ENCODE measurements at places on chromosomes 4 and X.

GRCh38 chr4:82710197-82710929 is 88.2 kb downstream of the SCD5 start:
- no peak for DNase-seq

DNA sequence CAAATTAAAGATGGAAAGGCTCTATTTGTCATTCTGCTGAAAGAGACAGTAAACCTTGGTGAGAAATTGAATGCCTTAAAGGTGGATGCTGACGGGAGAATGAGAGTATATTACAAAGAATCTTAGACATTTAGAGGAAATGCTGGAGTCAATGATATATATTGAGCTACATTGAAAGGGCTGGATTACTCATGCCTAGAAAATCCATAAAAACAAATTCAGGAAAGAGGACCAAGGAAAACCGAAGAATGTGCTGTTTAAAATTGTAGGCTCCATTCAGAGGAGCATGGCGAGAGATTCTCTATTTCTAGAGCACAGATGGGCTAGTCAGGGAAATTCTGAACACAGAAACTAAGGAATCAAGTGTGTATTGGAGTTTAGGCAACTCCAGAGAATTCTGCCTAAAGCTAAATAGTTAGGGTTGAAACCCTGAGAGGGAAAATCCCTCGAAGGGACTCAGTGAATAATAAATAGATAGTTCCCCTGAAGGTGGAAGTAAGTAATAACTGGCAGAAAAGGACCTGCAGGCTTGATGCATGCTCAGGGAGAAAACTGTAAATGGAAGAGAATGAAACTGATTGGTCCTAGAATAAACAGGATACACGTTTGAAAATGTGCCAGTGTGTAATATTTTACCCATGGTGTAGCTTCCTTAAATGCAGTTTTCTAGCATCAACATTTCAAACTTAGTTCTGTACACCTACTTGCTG is 1532.4 kb upstream of the TENM3 start:
- no peak for DNase-seq

DNA sequence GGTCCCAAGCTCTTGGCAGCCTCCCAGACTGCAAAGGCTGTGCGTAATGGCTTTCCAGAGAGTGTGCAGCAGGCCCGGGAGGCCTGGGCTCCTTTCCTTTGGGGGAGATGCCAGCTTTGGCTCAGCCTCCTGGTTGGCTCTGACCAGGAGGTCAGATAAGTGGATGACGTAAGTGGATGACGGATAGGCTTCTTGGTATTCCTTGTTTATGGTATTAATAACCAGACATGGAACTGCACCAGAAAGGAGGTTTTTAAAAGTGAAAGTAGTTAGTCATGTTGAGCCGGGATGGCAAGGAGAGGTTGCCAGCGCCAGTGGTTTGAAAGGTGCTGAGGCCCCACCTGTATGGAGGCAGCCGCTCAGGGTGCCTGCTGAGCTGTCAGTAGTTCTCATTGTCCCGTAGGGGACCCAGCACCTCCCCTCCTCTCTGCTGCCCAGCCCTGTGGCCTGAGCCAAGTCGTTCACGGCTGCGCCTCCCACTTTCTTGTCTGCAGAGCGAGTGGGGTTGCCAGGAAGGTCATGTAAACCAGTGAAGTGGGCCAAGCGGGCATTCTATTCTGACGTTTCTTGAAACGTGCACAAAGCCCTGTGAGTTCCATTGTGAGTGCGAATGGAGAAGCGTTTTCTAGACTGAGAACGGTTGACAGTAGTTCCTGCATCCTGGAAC is 28.7 kb upstream of the STOX2 start:
- DNase-seq: no peak

- no peak for DNase-seq
Measured at GRCh38 chrX:10028283-10029104, 61.3 kb downstream of the CLDN34 start.

GRCh38 chr4:123340381-123340701 is 56.3 kb upstream of the SPRY1 start:
- peak; percentile 53 for DNase-seq

DNA sequence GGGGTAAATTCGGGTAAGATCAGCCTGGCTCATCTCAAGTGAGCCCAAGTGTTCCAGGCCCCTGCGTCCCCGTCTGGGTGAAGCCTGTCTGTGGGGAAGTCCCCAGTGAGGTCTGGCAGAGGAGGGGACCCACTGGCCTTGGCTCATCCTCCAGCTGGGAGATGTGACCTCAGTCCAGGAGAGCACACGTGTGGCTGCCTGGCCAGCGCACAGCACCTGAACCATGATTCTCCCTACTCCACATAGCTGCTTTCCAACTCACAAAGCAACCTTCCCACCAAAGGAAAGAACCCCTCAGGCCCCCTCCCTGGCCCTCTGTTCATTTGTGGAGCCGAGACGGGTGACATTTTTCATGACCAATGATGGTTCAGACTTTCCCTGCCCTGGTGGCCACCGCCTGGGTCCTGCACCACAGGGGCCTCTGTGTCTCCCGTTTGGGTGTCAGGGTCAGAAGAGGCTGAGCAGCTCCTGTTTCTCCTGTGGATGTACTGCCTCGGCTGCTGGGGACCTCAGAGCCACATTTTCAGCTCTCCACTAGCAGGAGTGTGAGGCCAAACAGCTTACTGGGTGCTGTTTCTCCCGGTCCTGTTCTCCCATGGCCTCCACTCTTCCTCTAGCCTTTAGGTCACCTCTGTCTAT is 111.4 kb downstream of the CPZ start:
- no peak for DNase-seq

DNA sequence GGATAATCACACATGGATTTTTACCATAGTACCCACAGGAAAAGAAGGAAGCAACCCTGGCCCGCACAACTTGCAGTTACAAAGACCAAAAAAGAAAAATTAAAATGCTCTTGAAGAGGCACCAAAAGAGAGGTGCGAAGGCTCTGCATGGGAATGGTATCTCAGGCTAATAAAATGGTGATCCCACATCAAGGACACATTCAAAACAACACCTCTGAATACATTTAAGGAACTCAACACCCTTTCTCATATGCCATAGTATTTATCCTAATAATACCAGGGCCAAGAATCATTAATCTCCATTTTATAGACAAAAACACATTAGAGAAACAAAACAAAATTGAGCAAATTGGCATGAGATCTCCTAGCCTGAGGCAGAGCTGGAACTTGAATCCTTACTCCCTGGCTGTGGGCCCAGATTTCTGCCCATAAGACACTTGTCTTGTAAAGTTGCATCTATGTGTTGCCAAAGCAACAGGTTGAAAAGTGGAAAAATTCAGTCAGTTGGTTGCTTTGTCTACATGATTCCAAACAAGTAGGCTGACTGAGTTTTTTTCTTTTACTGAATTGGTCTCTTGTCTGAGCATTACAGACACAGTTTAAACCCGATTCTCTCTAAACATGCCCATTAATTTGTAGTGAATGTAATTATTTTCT is 33.5 kb downstream of the GUCY2F start:
- no peak for DNase-seq

DNA sequence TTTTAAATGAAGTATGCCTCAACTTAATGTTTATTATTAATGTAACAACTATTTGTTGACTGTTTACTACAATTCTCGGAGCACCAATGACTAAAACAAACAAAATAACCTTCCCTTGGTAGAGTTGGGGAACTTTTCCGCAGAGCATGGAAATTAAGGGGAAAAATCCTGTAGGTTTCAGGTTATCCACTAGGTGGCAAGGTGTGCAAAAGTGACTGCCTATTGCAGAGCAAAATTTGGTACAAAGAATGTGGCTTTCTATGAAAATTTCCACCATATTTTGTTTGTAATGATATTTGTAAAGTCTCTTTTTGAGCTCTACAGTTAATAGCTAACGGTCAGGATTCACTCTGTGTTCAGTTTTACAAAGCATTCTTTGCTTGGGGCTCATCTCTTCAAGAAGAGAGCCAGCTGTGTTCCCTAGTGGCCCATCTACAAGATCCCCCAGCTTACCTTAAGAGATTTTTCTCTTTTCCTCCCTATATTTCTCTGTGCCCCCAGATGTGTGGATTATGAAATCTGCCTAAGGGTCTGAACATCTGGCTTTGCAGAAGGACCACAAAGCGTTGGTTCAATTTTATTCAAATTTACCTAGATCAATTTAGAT is 61.1 kb downstream of the FBXO8 start:
- no peak for DNase-seq

DNA sequence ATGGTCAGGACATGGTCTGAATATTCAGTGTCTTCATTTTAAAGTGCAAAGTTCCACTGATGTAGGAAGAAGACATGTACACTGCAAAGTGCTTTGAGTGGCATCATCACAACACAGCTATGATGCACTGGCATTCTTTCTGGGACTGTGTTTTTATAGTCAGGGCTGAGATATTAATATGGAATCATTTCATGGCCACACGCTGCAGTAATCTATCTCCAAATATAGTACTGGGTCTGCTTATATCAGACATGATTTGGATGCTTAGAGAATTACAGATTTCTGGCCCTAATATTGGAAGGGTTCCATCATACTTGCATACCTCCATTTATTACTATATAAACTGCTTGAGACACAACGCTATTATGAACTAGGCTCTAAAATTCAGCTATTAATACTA is 1170.9 kb downstream of the NLGN4X start:
- no peak for DNase-seq

GRCh38 chrX:106201502-106202178 is 33.5 kb downstream of the PWWP3B start:
- no peak for DNase-seq

GRCh38 chrX:74383611-74384010 is 37.7 kb upstream of the SLC16A2 start:
- no peak for DNase-seq

- no peak for DNase-seq
Measured at GRCh38 chrX:108245462-108245861, 153.9 kb downstream of the ATG4A start.

DNA sequence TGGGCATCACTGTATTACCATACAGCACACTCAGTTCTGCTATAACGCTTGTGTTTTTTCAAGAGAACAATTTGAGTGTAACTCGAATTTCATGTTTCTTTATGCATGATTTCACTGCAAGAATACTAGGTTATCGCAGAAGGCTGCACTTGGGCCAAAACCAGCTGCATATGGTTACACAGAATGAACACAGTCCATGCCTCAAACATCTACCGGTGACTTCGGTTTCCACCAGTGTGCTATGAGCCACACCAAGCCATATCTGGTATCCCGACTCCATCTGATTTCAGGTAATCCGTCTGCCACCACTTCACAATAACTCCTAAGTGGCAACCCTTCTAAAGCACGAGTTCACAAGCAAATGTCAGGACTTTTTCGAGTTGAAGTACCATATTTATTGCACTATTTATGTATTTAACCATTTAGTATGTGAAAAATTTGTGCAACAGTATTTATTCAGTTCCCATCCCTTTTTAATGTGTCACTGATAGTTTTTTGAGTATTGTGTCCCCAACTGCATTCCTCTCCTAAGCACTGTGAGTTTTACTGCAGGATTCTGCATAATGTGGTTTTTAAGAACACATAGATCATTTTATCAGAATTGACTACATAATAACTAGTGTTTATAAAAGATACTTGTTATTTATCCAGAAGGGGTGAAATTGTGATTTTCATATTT is 111.8 kb downstream of the APBB2 start:
- no peak for DNase-seq

- no peak for DNase-seq
Measured at GRCh38 chr4:41144812-41145211, 69.5 kb downstream of the APBB2 start.

DNA sequence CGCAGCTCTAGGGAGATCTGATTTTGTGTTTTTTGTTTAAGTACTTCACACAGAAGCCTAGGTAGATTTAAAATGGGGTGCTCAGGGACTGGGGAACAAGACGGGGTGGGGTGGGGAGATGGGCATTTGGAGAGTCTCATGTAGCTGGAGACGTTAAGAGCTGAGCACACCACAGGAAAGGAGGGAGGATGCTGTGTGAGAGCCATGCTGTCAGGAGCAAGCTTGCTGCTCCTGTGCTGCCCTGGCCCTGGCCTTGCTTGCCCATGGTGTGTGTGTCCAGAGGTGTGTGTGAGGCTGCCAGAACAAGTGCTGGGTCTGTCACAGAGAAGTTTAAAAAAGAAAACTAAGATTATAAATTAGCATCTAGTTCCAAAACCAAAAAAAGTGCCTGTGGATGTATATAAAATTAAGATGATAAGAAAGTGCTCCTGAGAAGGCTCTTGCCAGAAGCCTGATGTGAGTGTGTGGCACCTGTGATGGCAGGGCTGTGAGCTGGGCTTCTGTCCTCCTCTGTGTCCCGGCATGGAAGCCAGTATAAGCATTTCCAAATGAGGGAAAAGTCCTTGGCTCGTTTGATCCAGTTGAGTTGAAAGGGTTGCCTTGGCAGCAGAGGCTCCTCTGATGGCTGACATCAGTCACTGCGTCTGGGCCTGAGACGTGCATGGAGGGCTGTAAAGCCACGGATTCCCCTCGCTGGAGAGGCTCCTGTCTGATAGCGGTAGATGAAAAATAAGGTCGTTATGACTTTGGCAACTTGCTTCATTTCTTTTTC is 63.5 kb downstream of the NELFA start:
- DNase-seq: no peak

DNA sequence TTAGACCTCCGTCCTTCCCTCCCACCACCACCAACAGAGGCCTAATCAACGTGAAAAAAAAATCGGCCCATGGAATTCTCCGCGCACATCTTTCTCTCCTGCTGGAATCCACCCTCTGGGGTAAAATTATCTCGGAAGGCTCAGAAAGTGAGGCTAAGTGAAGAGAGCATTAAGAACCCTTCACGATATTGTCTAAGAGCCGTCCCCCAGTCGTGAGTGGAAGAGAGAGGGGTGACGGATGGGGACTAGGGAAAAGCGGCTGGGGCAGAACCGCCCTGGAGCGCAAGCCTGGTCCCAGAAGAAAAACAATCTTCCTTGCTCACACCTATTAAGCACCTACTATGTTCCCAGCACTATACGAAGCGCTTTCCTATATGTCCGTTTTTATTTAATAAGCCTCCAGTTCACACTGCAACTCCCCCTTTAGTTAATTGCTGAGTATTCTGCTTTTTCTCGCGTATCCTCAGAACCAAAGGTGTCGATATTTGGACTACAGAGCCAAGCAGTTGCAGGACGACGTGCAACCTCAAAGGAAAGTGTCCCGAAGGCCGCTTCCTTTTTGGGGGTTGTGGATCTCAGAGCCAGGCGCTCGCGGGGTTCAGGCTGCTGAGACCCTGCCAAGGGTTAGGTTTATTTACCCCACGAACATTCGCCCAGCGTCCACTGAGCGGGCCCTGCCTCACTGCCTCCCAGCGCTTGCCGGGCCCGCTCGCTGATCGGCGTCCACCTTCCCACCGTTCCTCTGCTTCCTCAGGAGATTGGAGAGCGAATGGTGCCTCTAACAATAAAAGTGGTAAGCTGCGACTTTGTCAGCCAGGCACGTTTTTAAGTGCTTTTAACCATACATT is 889 bp downstream of the MGARP start:
- no peak for DNase-seq

- no peak for DNase-seq
Measured at GRCh38 chr4:20621476-20621875, 78.8 kb upstream of the PACRGL start.

- no peak for DNase-seq
Measured at GRCh38 chr4:2832309-2832980, 11.2 kb upstream of the ADD1 start.

GRCh38 chrX:20197641-20198210 is 56.1 kb upstream of the EIF1AX start:
- no peak for DNase-seq

- no peak for DNase-seq
Measured at GRCh38 chrX:41553688-41554087, 106.5 kb downstream of the NYX start.

Measured in BJ (cell line).